ENCODE measurements at places on chromosomes 3 and 15.

DNA sequence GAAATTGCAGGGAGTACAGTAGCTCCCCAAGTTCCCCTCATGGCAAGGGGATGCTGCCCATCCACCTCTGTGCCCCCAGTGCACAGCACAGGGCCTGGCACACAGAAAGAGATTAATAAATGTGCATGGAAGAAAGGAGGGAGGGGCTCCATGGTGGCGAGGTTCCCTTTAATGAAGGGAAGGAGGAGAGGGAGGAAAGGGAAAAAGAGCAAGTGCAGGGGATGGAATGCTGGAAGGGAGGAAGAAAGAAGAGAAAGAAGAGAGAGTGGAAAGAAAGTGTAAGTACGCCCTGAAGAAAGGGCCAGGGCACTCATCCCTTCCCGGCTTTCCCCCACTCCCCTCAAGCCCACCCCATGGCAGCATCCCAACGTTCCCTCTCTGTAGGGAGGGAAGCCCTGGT, 1.5 kb upstream of the VIPR1 start:
- no peak for DNase-seq

- no peak for DNase-seq
Measured at GRCh38 chr3:194749631-194750490, 64.2 kb downstream of the FAM43A start.

- DNase-seq: no peak
Measured at GRCh38 chr3:144403040-144403457, 431.4 kb downstream of the DIPK2A start.

- no peak for DNase-seq
Measured at GRCh38 chr15:31251165-31251564, 75.5 kb upstream of the KLF13 start.

GRCh38 chr15:72787526-72787925, 4.0 kb upstream of the ADPGK start:
- no peak for DNase-seq

DNA sequence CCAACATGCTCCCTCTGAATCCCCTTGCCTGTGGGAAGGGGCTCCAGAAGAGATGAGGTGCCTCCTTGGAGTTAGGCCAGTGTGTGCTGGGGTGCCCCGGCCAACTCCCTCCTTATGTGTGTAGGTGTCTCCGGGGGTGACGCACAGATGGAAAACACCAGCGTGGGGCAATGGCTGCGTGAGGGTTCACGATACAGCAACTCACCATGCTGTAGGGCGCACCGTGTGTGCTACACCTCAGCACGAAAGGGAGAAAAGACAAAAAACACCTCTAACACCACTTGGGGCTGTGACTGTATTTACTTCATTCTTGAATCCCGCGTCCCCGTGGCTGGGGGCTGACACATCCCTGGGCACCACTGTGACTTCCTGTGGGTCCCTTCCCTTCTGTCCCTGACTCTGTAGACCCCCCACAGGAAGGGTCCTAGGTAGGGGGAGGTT, 1.6 kb upstream of the CALML4 start:
- no peak for DNase-seq

GRCh38 chr3:97825101-97825500, 3.3 kb downstream of the CRYBG3 start:
- DNase-seq: no peak

DNA sequence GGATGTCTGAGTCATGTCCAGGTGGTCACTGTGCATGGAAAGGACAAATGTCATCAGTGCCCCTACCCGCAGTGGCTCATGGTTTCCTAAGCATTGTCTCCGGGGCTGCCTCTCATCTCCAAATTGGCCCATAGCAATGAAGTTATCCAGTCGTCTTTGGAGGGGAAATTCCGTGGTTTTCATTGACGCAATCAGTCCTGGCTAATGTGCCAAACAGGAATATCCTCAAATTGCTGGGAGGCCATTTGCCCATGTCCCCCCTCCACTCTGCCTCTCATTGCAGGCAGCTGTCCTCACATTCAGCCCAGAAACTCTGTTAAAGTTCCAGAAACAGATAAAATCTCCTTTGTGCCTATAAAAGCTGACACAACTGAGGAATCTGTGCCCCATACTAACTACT, 81.6 kb downstream of the MCTP2 start:
- DNase-seq: no peak

GRCh38 chr3:160747422-160747821, 8.6 kb upstream of the PPM1L start:
- no peak for DNase-seq

DNA sequence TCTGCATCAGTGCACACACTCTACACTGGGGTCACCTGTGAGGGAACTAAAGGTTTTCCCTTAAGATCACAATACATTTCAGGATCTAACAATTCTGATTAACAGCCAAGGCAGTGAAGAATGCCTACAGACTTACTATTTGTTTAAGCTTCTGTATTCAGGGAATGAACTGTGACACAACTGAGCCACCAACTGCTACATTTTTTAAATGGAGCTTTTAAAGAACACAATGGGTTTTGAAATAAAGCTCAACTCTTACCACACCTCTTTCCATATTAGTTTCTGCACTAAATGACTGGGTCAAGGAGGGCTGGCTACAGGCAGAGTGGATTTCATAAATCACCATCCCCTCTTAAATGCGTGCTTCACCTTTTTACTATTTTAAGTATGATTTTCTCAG, 100.2 kb downstream of the TMCC1 start:
- DNase-seq: no peak

DNA sequence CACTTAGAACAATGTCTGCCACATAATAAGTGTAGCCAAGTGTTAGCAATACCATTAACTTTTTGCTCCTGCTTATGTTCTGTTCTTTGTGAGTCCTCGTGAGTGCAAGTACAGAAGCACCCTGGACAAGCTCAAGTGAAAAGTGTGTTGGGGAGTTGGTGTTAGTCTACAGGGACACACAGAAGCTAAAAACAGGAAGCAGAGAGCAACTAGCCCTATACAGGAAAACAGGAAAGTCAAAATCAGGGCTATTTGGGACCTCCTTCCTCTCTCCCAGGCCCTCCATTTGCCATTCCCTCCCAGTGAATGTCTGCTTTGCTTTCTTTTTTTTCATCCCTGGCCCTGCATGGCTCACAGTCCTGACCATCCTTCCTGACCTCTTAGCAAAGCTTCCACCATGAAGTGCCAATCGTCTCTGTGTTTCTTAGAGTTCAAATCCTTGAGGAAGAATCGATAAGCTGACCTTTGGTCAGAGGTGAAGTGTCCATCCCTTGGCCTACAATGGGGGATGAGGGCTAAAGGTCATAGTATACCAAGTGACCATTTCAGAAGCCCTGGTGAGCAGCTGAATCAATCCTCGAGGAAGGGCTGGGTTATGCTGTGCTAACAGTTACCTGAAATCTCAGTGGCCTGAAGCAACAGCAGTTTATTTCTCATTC, 328.2 kb downstream of the SHQ1 start:
- no peak for DNase-seq

DNA sequence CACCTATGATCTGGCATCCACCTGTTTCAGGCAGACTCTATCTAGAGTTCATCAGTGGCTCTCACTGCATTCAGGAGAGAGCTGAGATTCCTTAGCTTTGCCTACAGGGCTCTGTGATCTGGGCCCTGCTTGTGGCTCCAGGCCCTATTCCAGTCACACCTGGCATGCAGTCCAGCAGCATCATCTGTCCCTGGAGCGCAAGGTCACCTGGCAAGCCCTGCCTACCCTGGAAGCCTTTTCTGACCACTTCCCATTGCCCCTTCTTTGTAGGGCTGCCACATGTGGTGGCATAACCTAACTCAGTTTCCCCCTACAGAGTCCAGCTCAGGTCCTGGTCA, 115.1 kb upstream of the PLXNA1 start:
- DNase-seq: no peak

- no peak for DNase-seq
Measured at GRCh38 chr3:124607163-124607562, 123.1 kb upstream of the UMPS start.

DNA sequence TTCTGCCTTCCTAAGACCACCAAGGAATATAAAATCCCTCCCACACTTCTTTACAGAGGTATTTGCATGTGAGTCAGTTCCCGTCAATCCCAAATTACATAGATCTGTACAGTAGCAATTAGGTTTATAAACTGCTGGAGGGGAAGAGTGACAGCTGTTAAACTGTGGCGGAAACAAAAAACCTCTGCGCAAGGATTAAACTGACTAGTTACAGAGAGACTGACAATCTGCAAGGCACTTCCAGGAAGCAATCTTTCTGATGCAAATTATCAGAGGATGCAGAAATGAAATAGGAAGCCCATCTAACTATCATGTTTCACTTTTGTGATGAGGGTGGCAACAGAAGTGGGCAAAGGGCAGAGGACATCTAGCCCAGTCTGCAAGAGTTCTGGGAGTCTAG, 150.4 kb downstream of the RTP4 start:
- DNase-seq: no peak

GRCh38 chr3:64131725-64132469, 93.4 kb downstream of the PRICKLE2 start:
- no peak for DNase-seq

- peak; percentile 53 for DNase-seq
Measured at GRCh38 chr15:99104788-99105513, at the start of gene SYNM. Gene SYNM, plus strand, starts transcription at chr15:99105080. Its CDS starts 120 bp downstream, at chr15:99105200.

DNA sequence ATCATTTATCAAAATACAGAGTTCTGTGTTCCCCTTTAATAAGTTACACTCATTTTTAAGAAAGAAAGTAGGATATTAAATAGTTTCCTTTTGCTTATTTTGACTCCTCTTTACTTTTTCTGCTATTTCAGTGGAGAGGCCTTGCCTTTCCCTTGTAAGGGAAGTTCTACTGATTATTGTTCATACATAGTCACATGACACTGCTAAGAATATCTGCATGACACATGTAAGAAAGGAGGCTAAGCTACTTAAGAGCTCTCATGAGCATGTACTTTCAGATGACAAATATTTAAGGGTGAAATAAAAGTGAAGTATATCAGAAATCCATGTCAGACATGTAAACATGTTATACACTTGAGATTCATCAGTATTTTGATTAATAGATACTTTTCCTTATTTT, 39.0 kb downstream of the MYRIP start:
- DNase-seq: no peak

GRCh38 chr15:69026355-69026754, 11.9 kb downstream of the NOX5 start:
- no peak for DNase-seq

DNA sequence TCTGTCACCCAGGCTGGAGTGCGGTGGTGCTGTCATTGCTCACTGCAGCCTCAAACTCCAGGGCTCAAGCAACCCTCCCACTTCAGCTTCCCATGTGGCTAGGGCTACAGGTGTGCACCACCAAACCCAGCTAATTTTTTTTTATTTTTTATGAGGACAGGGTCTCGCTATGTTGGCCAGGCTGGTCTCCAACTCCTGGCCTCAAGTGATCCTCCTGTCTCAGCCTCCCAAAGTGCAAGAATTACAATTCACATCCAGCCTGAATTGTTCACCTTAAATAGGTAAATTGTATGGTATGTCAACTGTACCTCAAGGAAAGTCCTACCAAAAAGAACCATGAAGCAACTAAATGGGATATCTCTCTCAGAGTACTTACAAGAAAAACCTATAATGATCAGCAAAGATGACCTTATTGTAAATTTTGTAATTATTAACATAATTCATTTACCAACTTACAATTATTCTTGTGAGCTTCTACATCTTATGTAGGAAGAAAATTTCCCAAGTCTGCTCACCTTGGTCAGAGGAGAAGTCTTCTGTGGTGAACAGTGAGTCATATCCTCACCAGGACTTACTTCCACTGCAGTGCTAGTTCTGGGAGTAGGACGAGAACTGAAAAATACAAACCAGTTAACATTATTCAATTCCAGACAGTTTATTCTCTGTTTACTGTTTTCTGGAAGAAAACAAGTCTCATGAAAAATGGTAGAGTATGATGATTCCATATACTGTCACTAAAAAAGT, 54.4 kb downstream of the ULK4 start:
- DNase-seq: no peak

DNA sequence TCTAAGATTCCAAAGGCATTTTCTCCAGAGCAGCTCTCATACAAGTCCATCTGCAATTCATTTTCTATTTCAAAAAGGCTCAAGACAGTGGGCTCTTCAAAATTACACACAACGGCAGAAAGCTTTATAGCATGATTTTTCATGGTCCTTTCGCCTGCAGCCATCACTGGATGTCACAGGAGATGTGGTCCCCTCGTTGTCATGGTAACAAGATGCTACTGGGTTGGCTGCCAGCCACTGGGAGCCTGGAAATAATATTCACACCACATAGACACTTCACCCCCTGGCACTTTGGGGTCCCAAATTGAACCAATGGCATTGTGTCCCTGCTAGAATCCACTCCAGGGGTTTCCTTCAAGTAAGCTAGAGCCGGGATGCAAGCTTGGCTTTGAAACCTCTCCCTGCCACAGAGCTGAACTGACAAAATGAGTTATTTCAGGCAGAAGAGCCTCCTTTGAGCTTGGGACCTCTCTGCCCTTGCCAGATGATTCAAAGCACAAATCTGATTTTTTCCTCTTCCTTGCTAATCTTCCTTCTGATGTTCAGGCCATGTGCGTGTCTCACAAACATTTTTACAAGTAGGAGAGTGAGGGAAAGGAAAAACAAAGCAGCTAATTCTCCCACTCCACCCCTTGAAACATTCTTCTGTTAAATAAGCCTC, 512.6 kb upstream of the ADAMTS9 start:
- no peak for DNase-seq

GRCh38 chr3:157078131-157078810, 81.7 kb downstream of the CCNL1 start:
- no peak for DNase-seq

DNA sequence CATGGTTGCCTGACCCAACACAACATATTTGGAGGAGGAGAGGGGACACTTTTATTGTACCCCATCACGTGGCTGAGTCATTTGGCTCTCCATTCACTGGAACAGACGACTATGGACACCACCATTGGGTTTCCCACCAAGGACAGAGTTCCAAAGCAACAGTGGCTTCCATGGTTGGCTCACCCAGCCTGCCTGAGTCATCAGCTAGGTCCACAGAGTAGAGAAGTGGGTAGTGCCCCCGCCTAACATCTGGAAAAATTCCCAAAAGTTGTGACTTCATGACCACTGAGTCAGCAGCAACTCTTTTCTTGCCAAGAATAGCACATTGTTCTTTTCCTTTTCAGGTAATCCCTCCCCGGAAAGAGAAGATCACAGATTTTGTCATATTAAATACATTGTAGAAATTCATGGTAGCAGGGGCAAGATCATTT, 3.0 kb upstream of the PPP1R2 start:
- no peak for DNase-seq

- DNase-seq: no peak
Measured at GRCh38 chr3:111667170-111667569, 72.0 kb upstream of the ZBED2 start.

- no peak for DNase-seq
Measured at GRCh38 chr3:57464801-57465200, 79.3 kb downstream of the DNAH12 start.

- DNase-seq: no peak
Measured at GRCh38 chr3:131880948-131881347, 153.9 kb downstream of the CPNE4 start.

GRCh38 chr3:150528354-150528797, 17.9 kb downstream of the SERP1 start:
- no peak for DNase-seq
